ENCODE measurements at places on chromosomes 6 and 20.

DNA sequence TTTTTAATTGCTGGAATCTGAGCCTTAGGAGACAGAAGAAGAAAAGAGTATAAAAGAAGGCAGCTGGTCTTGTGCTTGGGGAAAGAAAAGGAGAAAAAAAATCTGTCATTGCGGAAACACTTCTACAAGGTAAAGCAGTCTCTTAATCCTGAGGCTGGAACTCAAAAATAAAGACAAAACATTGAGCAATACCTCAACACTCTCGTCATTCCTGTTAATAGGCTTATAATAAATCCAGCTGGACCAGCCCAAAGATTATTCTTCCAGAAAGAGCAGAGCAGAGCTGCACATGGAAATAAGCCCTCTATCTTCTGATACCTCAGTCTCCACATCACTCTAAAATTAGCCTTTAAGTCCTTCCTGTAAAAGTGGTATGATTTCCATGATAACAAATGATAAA, 62.0 kb upstream of the HIVEP1 start:
- no peak for DNase-seq

- no peak for DNase-seq
These were observed 118.4 kb upstream of the SLC2A12 start for GRCh38 chr6:134170844-134171243.

DNA sequence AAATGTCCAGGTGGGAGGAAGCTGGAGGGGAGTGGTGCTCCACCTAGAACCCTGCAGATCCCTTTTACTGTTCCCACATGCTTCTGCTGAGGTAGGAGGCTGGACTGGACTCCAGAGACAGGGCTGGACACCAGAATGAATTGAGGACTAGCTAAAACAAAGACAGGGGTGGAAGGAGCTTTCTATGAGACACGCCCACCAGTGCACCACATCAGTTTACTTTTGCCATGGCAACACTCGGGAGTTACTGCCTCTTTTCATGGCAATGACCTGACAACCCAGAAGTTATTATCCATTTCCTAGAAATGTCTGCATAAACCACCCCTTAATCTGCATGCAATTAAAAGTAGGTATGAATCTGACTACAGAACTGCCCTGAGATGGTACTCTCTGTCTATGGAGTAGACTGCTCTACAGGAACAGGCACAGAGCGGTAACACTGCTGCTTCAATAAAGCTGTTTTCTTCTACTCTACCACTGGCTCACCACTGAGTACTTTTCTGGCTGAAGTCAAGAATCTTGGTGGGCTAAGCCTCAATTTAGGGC, 211.7 kb downstream of the TFAP2C start:
- no peak for DNase-seq

- no peak for DNase-seq
These were observed 10.4 kb upstream of the RPF2 start for GRCh38 chr6:110971468-110971867.

DNA sequence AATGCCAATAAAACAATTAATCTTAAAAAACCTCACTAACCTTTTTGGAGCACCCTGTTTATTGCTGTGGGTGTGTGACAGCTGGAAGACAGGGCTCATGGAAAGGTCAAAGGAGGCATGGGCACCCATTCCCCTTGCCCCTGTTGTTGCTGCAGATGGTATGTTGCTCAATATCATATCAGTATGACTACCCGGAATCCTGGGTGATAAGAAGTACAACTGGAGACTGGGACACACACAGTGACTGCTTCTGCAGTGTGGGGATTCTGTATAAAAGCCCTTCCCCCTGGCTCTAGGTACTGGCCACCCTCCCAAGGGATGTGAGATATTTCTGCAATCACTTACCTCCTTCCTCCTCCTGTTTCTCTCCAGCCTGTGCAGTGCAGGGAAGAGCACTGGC, 47.3 kb upstream of the IL20RA start:
- DNase-seq: no peak

DNA sequence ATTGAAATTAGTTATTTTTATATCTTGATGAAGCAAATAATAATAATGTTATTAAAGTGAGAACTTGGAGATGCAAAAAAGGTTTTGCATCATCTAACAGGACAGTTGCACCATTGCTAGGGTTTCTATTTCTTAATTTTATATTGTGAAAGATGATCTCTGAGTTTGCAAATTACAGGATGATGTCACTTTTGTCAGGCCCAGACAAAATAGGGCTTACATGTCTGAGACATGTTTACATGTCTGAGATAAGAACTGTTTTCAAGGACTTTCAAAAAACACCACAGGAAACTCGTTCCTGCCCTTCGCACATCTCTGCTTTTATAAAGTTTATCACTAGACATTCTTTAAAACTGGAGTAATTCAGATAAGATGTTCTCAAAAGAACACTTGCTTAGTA, 1075.8 kb upstream of the MANEA start:
- DNase-seq: no peak

DNA sequence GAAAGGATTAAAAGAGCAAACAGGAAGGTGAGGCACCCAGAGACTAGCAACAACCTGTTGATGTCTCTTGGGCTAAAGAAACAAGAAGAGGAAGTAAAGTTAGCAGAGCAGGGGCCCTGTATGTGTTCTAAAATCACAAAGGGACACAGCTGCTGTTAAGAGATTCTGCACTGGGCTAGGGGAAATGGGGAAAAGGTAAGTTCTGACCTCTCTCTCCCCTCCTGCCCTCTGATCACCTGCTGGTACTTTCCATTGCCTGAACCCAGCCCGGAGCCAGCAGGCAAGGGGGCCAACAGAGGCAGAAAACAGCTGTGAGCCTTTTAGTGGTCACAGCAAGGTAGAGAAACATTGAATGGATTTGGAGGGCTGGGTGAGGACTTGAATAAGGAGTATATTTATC, 13.5 kb upstream of the CNR1 start:
- no peak for DNase-seq

DNA sequence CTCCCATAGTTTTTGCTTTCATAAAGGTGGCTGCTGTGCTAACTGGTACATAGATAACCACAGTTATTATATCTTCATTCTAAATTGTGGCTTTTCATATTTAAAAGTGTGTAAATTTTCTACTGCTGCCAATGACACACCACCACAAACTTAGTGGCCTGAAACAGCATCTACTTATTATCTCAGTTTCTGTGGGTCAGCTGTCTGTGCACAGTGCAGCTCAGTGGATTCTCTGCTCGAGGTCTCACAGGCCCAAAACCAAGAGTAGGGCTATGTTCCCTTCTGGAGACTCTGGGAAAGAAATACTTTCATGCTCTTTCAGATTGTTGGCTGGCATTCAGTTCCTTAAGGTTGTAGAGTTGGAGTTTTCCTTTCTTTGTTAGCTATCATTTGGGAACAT, 90.1 kb downstream of the LMBRD1 start:
- no peak for DNase-seq

All from T-helper 2 cell (primary cell).